HAP-1 (cell line): ENCODE measurements at places on chromosomes 1 and 21.
A peak's percentile ranks its signal among the peaks of the same experiment; 100 is the strongest.

- no peak for DNase-seq
Measured at GRCh38 chr1:77459881-77460280, 178.1 kb downstream of the AK5 start.

DNA sequence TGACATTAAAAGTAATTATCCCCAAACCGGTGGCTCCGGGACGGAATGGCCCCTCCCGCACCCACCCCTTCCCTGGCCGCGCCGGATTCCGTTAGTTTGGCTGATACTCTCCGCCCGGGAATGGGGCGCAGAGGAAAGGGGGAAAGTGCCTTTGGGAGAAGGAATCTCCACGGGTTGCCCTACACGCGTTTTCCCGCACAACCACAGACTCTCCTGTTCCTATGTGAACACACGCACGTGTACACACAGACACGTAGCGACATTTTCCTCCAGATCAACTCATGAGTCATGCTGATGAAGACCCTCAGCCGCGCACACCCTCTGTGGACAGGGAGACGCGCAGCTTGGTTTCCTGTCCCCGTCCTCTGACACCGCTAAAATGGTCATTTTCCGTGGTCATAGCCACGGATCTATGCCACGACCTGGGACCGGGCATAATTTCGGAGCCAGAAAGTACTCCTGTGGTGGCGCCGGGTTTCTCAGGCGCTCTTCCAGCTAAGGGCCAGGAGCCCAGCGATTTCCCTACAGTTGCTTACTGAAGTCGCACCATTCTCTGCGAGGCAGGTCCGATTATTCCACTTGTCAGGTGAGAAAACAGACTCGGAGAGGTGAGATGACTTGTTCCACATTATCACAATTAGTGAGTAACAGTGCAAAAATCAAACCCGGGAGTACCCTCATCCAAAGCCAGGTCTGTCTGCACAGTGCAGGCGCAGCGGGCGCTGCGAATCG lies 4.0 kb upstream of the DMRTA2 start:
- no peak for DNase-seq

GRCh38 chr1:153001382-153001781 lies at the start of gene SPRR3:
Gene SPRR3, plus strand, starts transcription at chr1:153001749. Its CDS starts 1,272 bp downstream, at chr1:153003021.
- no peak for DNase-seq

DNA sequence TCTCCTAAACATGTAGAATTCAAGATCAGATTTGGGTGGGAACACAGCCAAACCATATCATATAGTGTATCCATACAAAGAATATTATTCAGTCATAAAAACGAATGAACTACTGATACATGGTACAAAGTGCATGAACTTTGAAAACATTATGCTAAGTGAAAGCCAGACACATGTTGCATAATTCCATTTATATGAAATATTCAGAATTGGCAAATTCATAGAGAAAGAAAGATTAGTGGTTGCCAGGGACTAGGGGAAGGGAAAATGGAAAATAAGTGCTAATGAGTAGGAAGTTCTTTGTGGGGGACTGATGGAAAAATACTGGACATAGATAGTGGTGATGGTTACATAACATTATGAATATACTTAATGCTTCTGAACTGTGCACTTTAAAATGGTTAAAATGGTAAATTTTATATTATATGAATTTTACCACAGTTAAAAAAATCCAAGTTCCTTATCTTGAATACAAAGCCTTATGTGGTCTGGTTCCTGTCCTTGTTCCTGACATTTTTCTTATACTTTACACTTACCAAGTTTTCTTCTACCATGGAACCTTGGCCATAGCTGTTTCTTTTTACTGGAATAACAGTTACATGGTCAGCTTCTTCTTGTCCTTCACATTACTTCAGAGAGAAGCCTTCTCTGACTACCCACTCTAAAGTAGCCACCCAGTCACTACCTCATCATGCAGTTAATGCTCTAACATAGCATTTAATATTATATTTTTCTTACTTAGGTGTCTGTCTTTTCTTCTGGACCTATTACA lies 64.0 kb downstream of the CCDC18 start:
- no peak for DNase-seq

GRCh38 chr1:63810936-63811469 lies 37.2 kb downstream of the ROR1 start:
- DNase-seq: no peak

DNA sequence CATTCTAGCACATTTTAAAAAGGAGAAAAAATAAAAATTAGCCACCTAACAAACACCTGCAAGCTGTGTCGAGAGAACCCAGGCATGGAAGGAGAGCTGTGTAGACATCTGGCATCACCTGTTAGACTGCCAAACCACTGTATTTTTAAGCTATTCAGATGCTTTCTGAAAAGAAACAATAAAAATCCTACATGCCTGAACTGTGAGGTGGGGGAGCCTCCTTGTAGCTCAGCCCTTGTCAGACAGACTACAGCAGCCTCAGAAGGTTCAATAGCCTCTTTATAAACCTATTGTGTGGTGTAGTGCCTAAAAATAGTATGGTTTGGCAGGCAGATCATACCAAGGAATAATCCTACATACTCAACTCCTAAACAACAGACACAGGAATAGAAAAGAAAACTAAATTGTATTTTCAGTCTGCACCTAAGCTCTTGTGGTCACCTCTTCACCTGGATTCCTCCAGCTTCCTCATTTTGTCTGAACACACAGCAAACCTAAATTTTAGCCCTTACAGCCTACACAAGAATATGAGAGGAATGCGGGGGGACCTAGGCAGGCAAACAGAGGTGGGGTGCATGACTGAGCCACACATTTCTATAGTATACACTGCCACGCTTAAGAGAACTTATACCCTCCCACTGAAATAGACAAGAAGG lies 67.0 kb downstream of the SIPA1L2 start:
- peak; percentile 79 for DNase-seq

DNA sequence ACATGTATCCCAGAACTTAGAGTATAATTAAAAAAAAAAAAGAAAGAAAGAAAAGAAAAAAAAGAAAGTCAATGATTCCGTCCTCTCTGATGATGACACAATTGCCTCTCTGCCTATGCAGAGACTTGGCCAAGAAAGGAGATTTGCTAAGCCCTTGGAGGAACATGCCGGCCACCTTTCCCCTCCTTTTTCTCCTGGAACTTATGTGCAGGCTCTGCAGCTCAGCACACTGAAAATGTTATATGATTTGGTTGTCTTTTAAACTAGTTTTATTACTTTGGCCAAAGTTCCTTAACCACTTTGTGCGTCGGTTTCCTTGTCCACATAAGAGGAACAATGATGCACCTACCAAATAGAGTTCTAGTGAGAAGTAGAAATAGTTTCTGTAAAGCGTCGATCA lies 111.4 kb upstream of the ZNF644 start:
- DNase-seq: no peak

DNA sequence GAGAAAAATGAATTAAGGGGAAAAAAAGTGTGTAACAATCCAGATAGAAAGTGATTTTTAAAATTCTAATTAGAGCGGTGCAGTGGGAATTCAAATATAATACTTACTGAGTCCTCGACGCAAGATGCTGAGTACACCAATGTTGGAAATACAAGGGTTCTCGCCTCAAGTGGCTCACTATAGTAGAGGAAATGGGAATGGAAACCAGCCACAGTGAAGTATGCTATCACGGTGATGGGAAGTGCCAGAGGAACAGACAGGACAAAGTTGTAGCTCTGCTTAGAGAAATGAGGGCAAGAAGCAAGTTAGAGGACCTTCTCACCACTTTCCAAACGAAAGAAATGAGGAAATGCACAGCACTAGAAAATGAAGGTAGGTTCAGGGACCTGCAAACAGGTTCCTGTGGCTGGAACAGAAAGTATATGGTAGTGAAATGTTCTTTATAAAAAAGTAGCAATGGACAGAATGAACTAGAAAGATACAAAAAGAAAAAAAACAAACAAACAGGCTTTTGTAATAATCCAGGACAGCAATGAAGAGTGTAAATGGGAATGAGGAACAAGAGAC lies 13.5 kb downstream of the EGLN1 start:
- DNase-seq: no peak

DNA sequence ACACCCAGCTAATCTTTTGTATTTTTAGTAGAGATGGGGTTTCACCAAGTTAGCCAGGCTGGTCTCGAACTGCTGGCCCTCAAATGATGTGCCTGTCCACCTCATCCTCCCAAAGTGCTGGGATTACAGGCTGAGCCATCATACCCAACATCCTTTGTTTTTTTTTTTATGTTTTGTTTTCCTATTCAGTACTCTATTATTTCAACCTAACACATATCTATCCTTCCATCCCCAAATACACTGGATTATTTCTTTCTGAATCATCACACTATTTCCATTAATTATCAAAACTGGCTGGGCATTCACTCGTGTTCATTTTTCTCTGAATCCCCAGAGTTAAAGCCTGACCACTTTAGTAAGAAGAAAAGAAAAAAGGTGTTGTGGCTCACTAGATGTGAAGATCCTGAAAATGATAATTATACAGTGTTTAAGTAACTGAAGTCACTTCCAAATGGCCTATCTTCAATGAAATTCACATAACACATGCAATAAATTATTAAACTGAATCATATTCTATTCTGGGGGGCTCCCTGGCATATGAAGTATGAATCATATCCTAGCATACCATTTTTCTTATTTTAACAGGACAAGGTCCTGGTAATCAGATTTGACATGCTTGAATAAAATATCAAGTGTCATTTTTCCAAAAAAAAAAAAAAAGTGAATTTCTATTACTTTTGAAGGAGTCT lies 1754.2 kb downstream of the BRINP3 start:
- no peak for DNase-seq

GRCh38 chr1:226034482-226034881 lies 28.0 kb upstream of the H3-3A start:
- no peak for DNase-seq

- no peak for DNase-seq
Measured at GRCh38 chr1:78184460-78185072, 138.8 kb downstream of the GIPC2 start.

DNA sequence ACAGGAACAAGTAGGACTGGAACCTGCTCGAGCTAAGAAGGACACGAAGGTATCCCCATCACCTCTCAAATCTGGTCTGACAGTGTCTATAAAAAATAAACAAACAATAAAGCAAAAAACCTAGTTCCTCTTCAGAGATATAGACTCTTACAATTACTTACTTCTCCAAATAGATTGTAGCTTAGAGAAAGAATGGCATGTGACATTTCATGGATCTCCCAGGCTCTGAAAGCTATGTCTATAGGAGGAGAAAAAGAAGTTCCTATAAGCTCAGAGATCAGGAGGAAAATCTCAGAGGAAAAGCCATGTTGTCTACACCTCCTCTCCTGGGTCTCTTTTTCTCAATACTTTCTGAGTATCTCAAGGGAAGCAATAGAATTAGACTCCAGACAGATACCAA lies 12.3 kb upstream of the OR10J5 start:
- no peak for DNase-seq

DNA sequence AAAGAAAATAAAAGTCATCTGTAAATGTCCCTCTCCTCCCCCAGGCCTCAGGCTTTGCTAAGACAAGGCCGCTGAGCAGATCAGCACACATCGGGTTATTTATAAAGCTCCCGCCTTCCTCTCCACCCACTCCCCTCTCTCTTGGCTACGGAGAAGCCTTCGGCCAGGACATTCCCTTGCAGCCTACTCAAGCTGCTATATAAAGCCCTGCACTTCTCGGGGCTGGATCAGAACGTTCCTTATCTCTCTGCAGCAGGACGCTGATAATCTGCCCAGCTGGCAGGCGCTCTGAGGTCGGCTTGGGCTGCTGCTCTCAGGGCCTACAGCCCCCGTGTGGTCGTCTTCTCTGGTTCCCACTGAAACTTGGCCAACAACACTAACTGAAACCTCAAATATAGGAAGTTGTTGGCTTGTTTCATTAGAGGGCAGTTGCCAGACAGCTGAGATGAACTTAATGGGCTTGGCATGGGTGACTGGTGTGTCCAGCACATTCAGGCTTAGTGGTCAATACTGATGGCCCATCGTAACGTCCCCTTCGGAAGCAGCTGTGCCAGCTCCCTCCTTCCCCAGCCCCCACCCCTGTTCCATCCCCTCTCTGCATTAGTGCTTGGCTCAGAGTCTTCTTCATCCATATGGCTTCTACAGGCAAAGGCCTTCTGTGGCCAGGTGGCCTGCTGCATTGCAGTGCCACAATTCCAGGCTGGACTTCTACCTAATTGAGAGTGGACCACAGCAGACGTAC lies 64.6 kb downstream of the IER5 start:
- DNase-seq: no peak

DNA sequence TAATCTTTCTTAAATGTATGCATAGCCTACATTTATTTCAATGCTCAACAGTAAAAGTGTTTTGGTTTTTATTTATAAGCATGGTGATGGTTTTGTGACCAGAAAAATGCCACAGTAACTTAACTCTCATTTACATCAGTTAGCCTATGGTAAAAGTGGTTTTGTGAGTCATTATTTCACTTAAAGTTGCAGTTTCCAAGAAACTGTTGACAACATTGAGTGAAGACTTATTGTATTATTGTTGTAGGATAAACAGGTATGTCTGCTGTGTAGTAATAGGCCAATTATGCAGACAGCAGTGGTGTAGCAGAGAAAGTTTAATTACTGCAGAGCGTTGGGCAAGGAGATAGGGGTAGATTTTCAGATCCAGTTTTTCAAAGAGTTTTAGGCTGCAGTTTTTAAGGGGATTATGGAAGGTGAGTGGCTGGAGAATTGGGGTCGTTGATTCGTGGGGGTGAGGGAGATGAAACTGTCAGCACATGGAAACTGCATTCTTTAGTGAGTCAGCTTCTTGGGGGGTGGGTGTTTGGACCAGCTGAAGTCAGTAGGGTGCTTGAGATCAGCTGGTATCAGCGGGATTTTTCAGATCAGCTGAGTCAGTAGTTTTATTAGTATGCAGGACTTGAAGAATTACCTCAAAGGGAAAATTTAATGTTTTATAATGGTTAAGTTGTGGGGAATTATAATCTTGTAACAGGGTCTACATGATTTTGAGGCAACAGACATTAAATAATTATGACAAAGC lies 168.7 kb upstream of the FMN2 start:
- no peak for DNase-seq

GRCh38 chr1:178037510-178038253 lies 56.2 kb upstream of the RASAL2 start:
- peak; percentile 80 for DNase-seq

DNA sequence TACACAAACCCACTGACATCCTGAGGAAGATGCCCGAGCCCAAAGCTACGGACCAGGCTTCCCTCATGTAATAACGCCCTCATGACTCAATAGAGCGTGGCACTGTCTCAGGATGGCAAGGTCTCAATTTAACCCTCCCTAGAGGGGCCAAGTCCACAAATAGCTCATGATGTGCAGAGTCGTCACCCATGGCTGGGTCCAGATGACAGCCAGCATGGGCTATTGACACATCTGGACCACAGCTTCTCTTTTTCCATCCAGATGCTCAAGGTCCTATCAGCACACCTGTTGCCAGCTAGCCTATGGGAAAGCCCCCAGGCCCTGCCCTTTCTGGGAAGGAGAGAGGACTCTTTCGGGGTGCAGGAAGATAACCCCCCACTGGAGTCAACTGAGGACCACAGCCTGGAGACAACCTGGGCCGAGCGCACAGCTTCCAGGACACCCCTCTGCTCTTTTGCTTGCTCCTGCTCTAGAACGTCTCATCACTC lies 2.8 kb downstream of the LAPTM5 start:
- no peak for DNase-seq
